NCI-H187 treated with DMSO at 0.1 percent for 48 hours (cell line): ENCODE measurements at places on chromosomes 5 and 9.

DNA sequence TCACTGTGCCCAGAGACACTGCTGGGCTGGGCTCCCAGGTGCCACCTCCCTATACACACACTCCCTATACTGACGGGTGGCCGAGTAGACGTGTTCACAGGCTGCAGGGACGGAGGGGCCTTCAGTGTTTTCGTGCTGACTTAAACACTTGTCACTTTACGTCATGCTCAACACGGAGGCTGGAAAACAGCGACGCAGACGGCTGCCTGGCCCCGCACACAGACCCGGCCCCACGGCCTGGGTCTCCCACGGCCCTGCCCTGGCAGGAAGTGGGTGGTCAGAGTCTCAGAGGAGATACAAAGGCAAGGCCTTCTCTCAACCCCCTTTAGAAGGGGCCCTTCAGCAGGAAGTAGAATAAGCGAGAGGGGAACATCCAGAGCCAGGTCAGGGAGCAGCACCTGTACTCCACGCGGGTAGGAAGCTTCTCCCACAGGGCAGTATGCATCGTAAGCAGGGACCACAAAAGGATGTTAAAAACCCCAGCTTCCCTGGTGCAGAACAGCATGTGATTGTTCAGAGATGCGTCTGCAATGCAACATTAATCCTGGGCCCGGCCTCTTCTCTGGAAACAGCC, 11.9 kb upstream of the TBC1D9B start:
- no peak for DNase-seq

- DNase-seq, result no peak
These were observed 50.4 kb upstream of the ALDH1B1 start for GRCh38 chr9:38342096-38342495.

GRCh38 chr5:74643111-74643562, 2.6 kb upstream of the ENC1 start:
- no peak for DNase-seq

GRCh38 chr5:135533794-135534193, 2.0 kb downstream of the NEUROG1 start:
- no peak for DNase-seq

- no peak for DNase-seq
These were observed 1.2 kb upstream of the GPBP1 start for GRCh38 chr5:57172466-57173318.
